Activated CD4-positive, alpha-beta memory T cell treated with anti-CD3 and anti-CD28 coated beads, Interleukin-2, amount 10 ng/mL, durations not matched to agents 7 days and 5 days (primary cell): ENCODE measurements at places on chromosomes 11 and 22. TPM values are rescaled to one million over a fixed set of nuclear protein-coding genes. Genes with fewer than 3 reads are reported as not detected.
A peak's percentile ranks its signal among the peaks of the same experiment; 100 is the strongest.

ENTHD1 gene
- not detected for total RNA-seq

DNAJB13 gene
- total RNA-seq = not detected

- DNase-seq = peak; percentile 57
These were observed 12.2 kb upstream of the DCHS1 start for GRCh38 chr11:6667733-6668374.

DNA sequence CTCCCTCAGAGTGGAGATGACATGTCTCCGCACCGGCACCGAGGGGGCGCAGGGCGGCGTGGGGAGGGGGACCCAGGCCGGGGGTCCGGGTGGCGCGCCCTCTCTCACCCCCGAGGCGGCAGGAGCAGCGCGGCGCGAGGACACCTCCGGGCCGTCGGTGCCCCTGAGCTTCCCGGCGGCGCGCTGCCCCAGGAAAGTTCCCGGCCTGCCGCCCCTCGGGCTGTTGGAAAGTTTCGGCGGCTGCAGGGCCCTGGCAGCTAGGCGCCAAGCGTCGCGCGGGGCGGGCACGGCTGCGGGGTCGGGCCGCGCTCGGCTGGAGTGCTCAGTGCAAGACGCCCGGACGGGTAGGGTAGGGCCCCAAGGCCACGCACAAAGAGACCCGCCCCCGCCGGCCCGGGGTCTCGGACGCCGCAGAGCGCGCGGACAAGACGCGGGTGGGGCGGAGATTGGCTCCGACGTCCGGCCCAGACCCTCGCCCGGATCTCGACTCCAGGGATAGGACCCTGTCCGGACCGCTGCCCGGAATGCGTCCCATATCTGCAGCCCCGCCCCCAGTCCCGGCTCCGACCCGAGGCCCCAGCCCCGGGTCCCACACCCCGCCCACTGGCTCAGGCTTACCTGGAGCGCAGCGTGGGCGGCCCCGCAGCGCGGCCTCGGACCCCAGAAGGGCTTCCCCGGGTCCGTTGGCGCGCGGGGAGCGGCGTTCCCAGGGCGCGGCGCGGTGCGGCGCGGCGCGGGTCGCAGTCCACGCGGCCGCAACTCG lies 471 bp downstream of the ARVCF start:
- DNase-seq = peak; percentile 28

DNA sequence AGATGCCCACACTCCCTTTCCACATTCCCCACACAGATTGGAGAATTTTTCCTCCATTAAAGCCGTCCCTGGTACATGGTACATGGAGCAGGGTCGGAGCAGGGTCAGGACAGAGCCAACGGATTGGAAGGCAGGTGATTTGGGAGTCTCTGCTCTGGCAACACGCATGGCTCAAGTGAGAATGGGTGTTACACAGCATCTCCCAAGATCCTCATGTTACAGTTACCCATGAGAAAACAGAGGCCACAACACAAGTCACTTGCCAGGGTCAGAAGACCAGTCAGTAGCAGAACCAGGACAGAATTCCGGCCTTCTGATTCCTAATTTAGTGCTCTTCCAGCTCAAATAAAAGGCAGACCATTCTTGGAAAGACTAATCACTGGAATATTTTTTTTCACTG lies 7.7 kb upstream of the F2 start:
- no peak for DNase-seq

GGTLC2 gene
- total RNA-seq = not detected

DNA sequence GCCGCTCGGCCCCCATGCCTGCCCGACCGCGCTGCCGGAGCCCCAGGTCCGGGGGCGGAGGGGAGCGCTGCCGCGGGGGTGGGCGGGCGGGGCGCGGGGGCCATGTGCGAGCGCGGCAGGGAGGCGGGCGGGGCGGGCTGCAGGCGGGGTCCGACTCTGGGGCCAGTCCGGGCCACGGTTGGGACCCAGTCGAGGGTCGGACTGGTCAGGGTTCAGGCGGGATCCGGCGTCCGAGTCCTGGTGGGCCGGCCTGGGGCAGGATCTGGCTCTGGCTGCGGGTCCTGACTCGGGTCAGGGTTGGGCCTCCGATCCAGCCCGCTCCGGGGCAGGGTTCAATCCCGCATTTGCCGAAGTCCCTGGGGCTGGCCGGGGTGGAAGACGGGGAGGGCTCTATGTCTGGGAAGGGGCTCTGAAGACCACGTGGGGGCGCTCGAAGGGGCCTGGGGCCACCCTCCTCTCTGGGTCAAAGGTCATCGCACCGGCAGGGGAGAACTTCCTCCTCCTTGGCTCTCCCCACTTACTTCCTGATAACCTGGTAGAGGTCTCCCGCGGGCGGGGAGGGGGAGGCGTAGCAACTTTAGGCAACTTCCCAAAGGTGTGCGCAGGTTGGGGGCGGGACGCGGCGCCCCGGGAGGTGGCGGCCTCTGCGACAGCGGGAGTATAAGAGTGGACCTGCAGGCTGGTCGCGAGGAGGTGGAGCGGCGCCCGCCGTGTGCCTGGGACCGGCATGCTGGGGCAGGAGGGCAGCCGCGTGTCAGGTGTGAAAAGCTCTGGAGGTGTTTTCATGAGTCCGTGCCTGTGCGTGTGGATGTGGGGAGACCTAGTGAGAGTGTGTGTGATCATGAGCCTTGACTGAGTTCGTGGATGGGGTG lies 603 bp downstream of the ESRRA start:
- peak; percentile 77 for DNase-seq

DNA sequence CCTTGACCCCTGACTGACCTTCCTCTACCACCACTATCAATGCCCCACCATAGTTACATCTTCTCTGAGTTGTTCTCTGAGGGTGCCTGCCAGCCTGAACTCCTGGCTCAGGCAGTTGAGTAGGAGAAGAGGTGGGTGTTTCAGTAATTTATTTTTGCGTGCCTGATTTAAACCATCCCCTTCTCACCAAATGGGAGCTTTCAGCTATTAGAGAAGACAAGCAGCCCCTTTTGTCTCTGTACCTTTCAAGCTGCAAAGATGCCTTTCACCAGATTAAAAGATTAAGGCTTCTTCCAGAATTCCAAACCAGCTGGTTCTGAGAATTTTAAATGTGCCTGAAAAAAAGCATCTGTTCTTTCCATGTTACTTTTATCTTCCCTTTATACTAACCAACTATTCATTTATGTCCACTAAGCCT lies 223.8 kb downstream of the FAM76B start:
- no peak for DNase-seq

DRICH1 gene
- total RNA-seq = 0.38 TPM

- no peak for DNase-seq
These were observed 31.8 kb upstream of the HIPK3 start for GRCh38 chr11:33225371-33225770.

DNA sequence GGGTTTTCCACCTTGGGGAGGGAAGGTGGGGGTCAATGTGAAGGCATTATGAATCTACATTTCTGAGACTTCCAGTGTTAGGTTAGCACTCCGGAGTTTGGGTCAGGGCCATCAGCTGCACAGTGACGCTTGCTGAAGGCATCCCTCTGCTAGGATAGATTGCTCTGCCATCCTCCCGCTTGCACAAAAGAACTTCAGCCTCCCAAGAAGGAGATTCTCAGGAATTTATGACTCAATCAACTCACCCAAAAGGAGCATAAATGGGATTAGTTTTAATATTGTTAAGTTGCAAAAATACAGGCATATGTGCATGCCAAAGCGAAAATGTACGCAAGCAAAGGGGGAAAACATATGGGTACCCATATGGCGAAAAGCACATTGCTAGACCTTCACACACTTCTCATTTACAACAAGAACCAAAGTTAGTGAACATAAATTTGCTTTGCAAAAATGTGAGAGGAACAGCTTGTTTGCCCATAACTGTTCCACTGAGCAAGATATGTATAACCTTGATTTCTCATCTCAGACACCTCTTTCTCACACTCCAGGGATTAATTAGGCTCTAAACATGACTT lies 1013.0 kb downstream of the OPCML start:
- DNase-seq = no peak

GRCh38 chr22:44735518-44736428 lies 16.6 kb upstream of the ARHGAP8 start:
- DNase-seq = peak; percentile 79

DNA sequence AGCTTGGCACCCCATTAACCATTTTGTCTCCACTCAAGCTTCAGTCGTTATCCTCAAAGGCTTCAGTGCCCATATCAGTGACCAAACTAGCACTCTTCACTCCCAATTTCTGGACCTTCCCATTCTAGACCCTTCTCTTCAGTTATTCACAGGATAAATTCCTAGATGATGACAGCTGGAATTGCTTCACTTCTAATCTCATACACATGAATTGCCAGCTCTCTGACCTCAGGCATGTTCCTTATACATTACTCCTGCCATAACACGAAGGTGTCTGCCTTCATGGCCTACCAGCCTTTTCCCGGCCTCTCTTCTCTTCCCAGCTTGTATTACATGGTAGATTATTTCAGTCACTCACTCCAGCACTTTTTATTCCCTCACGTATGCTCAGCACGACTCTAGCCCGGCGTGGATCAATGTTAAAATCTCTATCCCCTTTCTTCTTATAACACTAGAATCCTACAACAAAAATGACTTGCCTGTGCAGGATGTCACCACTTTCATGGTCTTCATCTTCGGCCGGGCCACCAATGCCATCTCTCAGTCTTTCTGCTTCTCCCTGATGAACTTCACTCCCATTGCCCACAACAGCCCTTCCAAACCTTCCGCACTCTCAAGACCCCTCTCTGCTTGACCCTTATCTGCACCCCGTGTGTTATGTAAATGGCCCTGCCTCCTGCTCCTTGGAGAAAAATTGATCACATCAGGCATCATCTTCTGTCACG lies 36.9 kb downstream of the EIF3F start:
- no peak for DNase-seq

GRCh38 chr11:127182586-127183203 lies 182.1 kb upstream of the KIRREL3 start:
- no peak for DNase-seq

- no peak for DNase-seq
These were observed 65.5 kb downstream of the C11orf91 start for GRCh38 chr11:33635161-33635560.

OR52H1 gene
- not detected for total RNA-seq

DNA sequence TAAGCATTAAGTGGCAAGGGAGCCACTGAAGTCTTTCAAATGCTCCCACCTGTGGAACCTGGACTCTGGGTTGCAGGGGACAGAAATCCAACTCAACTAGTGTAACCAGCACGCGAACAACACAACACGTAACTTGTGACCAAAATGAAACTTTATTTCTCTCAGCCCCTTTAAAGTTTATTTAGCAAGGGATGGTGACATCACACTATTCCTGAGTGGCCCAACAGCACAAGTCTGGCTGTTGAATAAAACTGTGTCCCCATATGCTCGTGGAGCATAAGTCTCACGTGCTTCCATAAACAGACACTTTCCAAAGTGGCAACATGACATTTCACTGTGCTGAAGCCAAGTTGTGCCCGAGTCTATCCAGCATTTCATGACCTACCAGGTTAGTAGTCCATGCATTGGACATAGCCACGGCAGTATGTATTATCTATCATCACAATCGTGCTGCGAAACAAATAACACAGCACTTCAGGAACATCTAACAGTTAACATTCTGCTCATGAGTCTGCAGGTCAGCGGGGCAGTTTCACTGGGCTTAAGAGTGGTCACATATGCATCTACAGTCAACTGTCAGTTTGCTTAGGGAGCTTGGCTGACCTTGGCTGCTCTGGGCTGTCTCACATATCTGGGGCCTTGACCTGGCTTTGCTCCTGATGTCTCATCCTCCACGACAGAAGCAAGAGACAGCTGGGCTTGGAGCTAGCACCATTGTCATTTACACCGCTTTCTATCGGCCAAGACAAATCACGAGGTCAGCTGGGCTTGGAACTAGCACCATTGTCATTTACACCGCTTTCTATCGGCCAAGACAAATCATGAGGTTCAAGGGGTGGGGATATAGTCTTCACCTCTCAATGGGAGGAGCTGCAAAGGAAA lies 35.0 kb upstream of the LMO2 start:
- no peak for DNase-seq

DNA sequence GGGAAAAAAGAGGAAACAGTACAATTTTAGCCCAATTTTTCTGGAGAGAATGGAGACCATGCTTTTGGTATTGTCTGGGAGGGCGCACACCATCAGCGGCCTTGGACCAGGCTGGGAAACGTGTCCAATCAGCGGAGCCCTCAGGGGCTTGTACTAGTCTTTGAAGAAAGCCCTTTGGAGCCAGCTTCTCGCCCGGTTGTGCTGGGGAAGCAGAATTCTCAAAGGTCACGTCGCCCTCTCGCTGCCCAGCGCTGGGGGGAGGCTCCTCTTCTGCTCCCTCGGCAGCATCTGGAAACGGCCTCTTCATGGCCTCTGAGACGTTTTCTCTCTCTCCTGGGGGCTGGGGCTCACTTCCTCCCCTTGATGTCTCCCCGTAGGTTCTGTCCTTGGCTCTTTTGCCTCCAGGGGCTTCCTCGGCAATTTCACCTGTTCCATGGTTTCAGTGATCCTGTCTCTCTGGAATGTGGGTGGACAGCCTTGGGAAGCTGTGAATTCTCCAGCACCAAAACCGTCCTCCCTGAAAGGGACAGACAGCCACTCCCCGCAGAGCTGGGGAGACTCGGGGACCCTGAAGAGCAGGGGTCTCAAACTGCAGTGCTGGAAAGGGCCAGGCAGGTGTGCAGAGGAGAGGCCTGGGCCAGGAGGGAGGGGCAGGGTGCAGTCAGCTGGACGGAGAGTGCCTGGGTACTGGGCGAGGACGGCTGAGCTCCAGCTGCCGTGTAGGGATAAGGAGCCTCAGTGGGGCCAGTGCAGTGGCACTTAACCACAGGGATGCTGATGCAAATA lies 80.2 kb downstream of the RPS6KA4 start:
- no peak for DNase-seq

SLC5A1 gene
- total RNA-seq = not detected

- no peak for DNase-seq
These were observed at the start of gene KCNJ5 for GRCh38 chr11:128890543-128891368. Gene KCNJ5 (plus strand): TSS chr11:128891356. CDS start chr11:128911274, 19,918 bp downstream.

TRIM48 gene
- total RNA-seq = not detected

DNA sequence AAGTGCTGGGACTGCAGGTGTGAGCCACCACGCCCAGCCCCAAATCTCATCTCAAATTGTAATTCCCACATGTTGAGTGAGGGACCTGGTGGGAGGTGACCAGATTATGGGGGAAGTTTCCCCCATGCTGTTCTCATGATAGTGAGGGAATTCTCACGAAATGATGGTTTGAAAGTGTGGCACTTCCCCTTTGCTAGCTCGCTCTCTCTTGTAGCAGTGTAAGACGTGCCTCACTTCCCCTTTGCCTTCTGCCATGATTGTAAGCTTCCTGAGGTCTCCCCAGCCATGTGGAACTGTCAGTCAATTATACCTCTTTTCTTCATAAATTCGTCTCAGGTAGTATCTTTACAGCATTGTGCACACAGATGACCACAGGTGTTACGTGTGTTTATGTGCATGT lies 357.8 kb downstream of the CADM1 start:
- no peak for DNase-seq

GRCh38 chr11:1863352-1864216 lies 10.7 kb downstream of the LSP1 start:
- DNase-seq = no peak

- no peak for DNase-seq
These were observed 184.4 kb upstream of the B3GAT1 start for GRCh38 chr11:134596404-134596803.

- DNase-seq = no peak
These were observed 135.7 kb downstream of the EHF start for GRCh38 chr11:34756591-34756990.

APOA1 gene
- total RNA-seq = not detected

CCDC81 gene
- 0.53 TPM for total RNA-seq

- DNase-seq = no peak
These were observed 59.7 kb upstream of the EED start for GRCh38 chr11:86184728-86185380.

IFITM5 gene
- total RNA-seq = not detected

- peak; percentile 34 for DNase-seq
These were observed 25.5 kb downstream of the SCGB1A1 start for GRCh38 chr11:62444236-62444833.

OR51B5 gene
- not detected for total RNA-seq

- DNase-seq = no peak
These were observed 154.3 kb upstream of the TBCEL start for GRCh38 chr11:120869516-120870011.
